Calu3 (cell line): ENCODE measurements at places on chromosomes 7 and 10. TPM values are rescaled to one million over a fixed set of nuclear protein-coding genes. Genes with fewer than 3 reads are reported as not detected.
A peak's percentile ranks its signal among the peaks of the same experiment; 100 is the strongest.

DNA sequence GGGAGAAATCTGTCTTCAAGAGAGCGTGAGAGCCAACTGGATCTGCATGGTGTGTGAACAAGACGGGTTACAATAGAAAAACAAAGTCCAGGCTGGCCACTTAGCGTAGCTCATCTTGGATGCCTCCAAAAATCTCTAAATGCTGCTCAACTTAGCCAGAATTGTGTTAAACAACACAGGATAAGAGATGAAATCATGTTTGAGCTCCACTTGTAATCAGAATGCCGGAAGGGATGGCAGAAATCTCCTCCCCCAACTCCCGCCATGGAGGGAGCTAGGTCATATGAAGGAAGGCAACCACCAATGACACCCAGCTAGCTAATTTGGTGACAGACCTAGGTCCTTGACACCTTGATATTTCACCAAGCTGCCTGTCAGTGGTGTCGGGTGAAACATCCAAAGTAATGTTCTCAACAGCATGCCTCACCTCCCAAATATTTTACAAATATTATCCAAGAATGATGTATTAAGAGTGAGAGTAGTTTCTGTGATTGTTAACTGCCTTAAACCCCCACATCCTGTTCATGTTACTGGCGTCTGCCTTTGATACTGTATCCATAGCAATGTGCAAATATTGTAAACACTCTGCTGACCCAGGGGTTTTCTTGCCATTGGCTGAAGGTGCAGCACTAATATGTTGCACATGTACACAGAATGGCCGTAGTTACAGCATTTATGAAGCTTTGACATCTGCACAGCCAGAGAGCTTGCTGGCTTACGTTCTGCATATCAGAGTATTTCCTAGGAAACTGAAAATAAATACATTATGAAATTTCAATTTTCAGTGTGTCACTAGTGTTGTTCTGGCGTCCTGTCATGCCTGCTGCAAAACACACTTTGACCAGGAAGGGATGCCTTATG lies 25.8 kb downstream of the TMEM254 start:
- DNase-seq = no peak
- no peaks in the 10 kb centered on the region for H3K4me1 ChIP-seq
- H3K27ac ChIP-seq = no peak overlapping the region
- H3K27me3 ChIP-seq = peaks cover 46% of the 10 kb centered on the region
- no peaks in the 10 kb centered on the region for H3K36me3 ChIP-seq
- no peak overlapping the region for H3K4me3 ChIP-seq

DNA sequence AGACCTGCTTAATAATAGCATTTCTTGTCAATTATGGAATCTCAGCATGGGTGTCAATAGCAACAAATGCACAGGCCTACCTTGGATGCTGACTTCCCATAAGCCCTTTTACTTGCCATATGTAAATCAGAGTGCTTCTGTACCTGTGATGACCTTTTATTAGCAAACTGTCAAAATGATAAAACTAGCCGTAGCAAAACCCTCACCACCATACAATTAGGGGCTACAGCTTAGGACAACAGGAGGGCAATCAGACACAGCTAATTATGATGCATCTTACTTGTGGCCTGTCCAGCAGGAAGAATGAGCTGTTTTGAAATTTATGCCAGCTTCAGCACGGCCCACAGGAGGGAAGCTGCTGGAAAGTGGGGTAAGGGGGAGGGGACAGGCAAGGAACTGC lies 201.6 kb downstream of the TAX1BP1 start:
- no peak overlapping the region for H3K4me3 ChIP-seq
- H3K27me3 ChIP-seq = no peaks in the 10 kb centered on the region
- H3K4me1 ChIP-seq = no peaks in the 10 kb centered on the region
- H3K27ac ChIP-seq = no peak overlapping the region

- no peak overlapping the region for H3K27ac ChIP-seq
- no peak overlapping the region for H3K4me3 ChIP-seq
- no peaks in the 10 kb centered on the region for H3K36me3 ChIP-seq
Observed at GRCh38 chr7:101517304-101517703, 111.8 kb downstream of the MYL10 start.

DNA sequence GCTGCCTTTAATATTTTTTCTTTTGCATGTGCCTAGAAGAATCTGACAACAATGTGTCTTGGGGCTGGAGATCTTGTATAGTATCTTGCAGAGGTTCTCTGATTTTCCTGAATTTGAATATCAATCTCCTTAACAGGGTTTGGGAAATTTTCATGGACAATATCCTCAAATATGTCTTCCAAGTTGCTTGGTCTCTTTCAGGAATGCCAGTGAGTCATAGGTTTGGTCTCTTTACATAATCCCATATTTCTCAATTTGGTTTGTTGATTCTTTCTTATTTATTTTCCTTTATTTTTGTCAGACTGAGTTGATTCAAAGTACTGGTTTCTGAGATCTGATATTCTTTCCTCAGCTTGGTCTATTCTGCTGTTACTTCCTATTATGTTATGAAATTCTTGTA lies 208.7 kb upstream of the GLI3 start:
- no peaks in the 10 kb centered on the region for H3K36me3 ChIP-seq
- H3K27ac ChIP-seq = no peak overlapping the region
- no peak overlapping the region for H3K4me3 ChIP-seq

DNA sequence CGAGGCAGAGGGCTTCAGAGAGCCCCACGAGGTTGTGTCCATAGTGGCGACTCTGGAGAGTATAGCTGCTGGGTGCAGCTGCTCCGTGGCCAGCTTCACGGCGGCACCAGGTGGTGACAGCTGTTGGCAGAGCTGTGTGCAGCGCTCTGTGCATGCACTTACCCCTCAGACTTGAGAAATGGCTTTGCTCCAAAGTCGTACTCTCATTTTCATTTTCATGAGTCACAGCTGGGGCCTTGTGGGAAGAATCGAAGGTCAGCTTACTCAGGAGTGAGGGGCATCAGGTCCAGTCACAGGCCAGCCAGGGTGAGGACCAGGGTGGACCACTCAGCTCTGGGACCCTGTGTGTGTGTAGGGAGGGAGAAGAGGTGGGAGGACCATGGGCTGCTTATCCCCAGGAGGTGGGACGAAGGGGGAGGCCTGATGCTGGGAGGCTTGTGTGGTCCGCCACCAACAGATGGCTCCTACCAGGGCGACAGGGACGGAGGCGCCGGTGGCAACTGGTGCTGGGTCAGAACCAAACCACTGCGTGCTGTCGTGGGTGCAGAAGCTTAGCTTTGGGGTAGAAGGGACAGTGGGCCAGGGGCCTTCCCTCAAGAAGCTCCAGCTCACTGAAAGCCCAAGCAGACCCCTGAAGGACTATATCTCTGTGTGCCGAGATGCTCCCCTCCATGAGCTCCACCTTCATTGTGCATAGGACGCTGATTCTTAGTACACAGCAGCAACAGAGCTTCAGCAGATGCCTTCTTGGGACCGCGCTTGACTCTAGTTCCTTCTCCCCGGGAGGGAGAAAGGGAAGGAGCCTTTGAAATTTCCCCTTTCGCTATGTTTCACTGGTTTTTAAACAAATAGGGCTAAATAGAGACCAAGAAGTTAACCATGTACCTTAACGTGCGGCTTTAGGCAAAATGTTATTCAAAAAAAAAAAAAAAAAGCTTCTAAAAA lies 225.0 kb downstream of the CELF2 start:
- peaks cover 6% of the 10 kb centered on the region for H3K27me3 ChIP-seq
- no peaks in the 10 kb centered on the region for H3K4me1 ChIP-seq
- H3K27ac ChIP-seq = no peak overlapping the region
- H3K36me3 ChIP-seq = no peaks in the 10 kb centered on the region
- no peak overlapping the region for H3K4me3 ChIP-seq
- DNase-seq = no peak

GRCh38 chr10:74828946-74829345 lies 2.5 kb downstream of the KAT6B start:
- H3K36me3 ChIP-seq = peaks cover 35% of the 10 kb centered on the region
- no peak overlapping the region for H3K4me3 ChIP-seq
- no peak overlapping the region for H3K27ac ChIP-seq
- no peaks in the 10 kb centered on the region for H3K27me3 ChIP-seq
- no peak for DNase-seq

GRCh38 chr10:45053569-45054100 lies 52.9 kb downstream of the ZNF22 start:
- no peaks in the 10 kb centered on the region for H3K36me3 ChIP-seq
- H3K27ac ChIP-seq = no peak overlapping the region
- peaks cover 39% of the 10 kb centered on the region for H3K27me3 ChIP-seq
- no peak for DNase-seq
- H3K4me1 ChIP-seq = no peaks in the 10 kb centered on the region

DNA sequence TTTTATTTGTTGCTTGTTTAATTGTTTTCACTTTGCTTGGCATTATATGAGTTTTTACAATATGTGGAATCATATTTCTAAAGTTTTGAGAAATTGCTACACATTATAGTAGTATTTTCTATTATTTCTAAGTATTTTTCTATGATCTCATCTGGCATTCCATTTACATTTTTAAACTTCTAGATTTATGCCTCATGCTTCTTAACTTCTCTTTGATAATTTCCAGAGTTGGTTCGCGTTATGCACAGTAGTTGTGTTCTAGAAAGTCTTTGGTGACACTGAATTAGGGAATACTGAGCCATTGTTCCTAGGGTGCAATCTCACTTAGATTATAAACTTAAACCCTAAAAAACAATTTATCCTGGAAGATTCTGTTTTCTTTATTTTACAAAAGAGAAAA lies 129.2 kb downstream of the GNAI1 start:
- DNase-seq = no peak
- peaks cover 3% of the 10 kb centered on the region for H3K4me1 ChIP-seq
- no peaks in the 10 kb centered on the region for H3K27me3 ChIP-seq
- H3K4me3 ChIP-seq = no peak overlapping the region

Gene TMEM130
- total RNA-seq = not detected in 2 replicates

GRCh38 chr10:69716711-69717560 lies 84.8 kb upstream of the COL13A1 start:
- H3K27me3 ChIP-seq = peaks cover 25% of the 10 kb centered on the region
- DNase-seq = peak; percentile 89
- H3K27ac ChIP-seq = no peak overlapping the region
- H3K4me3 ChIP-seq = no peak overlapping the region

GRCh38 chr10:129394518-129395328 lies 72.3 kb upstream of the MGMT start:
- DNase-seq = no peak
- no peak overlapping the region for H3K27ac ChIP-seq
- H3K4me1 ChIP-seq = no peaks in the 10 kb centered on the region
- no peak overlapping the region for H3K4me3 ChIP-seq
- H3K36me3 ChIP-seq = no peaks in the 10 kb centered on the region

GRCh38 chr7:7119729-7120128 lies 62.6 kb upstream of the C1GALT1 start:
- H3K36me3 ChIP-seq = no peaks in the 10 kb centered on the region
- no peaks in the 10 kb centered on the region for H3K27me3 ChIP-seq

- H3K4me1 ChIP-seq = no peaks in the 10 kb centered on the region
- H3K4me3 ChIP-seq = no peak overlapping the region
- H3K27ac ChIP-seq = no peak overlapping the region
Observed at GRCh38 chr10:51789118-51789517, 89.7 kb upstream of the CSTF2T start.

Gene C1QL3
- not detected in 2 replicates for total RNA-seq

- no peak overlapping the region for H3K27ac ChIP-seq
Observed at GRCh38 chr7:135001390-135002165, 15.3 kb downstream of the AGBL3 start.

DNA sequence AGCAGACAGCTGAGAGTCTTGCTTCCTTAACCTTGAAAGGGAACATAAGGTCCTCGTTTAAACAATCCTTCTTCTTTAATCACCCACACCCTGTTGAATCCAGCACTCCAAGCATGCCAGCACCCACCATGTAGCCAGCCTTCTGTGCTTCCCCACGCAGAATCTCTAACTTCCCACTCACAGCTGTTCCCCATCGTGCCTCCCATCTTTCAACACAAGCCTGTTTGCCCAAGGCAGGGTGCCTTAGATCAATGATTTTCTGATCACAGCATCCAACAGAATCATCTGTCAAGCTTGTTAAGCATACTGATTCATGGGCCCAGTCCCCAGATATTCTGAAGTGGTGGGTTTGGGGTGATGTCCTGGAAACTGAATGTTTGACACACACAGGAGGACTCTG lies 530.8 kb downstream of the SH2D4B start:
- no peaks in the 10 kb centered on the region for H3K36me3 ChIP-seq
- no peaks in the 10 kb centered on the region for H3K27me3 ChIP-seq
- DNase-seq = no peak
